ENCODE measurements at places on chromosomes 6 and 20. TPM values are rescaled to one million over a fixed set of nuclear protein-coding genes. Genes with fewer than 3 reads are reported as not detected.

Gene SLC22A2
- not detected for total RNA-seq

Gene ENPP3
- total RNA-seq: not detected

Gene RBM24
- 0.13 TPM for total RNA-seq

Gene OR2H1
- not detected for total RNA-seq

Gene CST2
- not detected for total RNA-seq

Gene FAM120B
- 7.1 TPM for total RNA-seq

Gene RNF5
- total RNA-seq: 29.2 TPM

Gene TFAP2A
- total RNA-seq: 6.3 TPM

Gene SLC17A3
- not detected for total RNA-seq

All from bronchial epithelial cell (primary cell).